Lung (tissue), 17 donors: ENCODE measurements at places on chromosomes 4 and X. TPM values are rescaled to one million over a fixed set of nuclear protein-coding genes. Genes with fewer than 3 reads are reported as not detected.

GRCh38 chr4:2991243-2991642, 27.9 kb downstream of the GRK4 start:
- H3K27ac ChIP-seq, result no peak overlapping the region
- H3K4me1 ChIP-seq, result no peaks in the 10 kb centered on the region
- no peak for DNase-seq
- no peaks in the 10 kb centered on the region for H3K27me3 ChIP-seq

DNA sequence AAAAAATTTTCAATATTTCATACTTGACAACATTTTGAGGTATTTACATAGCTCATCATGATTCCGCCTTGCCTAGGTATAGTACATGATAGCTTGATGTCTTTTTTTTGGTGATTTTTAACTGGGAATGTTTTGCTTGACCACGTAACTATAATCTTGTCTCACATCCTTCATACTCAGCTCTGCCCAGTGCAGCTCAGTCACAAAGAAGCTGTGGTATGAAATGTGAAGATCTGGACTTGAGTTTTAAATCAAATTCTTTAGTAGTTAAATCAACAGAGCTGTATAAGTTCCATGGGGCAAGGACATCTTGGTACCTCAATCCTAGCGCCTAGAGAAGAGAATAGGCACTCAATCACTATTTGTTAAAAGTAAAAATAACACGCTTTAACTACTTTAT, 276.3 kb upstream of the DKK2 start:
- H3K27ac ChIP-seq, result no peak overlapping the region
- H3K27me3 ChIP-seq, result no peaks in the 10 kb centered on the region
- H3K4me3 ChIP-seq, result no peak overlapping the region
- H3K4me1 ChIP-seq, result no peaks in the 10 kb centered on the region
- no peak for DNase-seq

GRCh38 chr4:125428832-125429231, 114.1 kb downstream of the FAT4 start:
- H3K27ac ChIP-seq, result no peak overlapping the region
- no peaks in the 10 kb centered on the region for H3K4me1 ChIP-seq
- no peaks in the 10 kb centered on the region for H3K27me3 ChIP-seq
- no peak for DNase-seq

DNA sequence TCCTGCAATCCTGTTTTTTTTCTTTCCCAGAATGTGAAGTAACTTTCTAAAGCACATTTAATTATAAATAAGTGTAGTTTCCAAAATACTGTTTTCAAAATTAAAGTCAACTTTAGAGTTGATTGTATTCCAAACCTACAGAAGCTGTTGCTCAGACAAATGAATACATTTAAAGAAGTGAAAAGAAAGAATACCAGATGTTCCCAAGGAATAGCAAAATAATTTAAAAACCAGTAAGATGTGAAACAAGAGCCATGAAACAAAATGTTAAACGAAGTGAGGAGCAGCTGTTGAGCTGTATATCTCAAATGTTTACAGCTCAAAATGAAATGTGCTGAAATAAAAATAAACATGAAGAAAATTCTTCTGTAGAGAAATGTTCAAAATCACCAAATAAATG, 627.4 kb upstream of the NDST4 start:
- peak; percentile 84 for DNase-seq
- H3K36me3 ChIP-seq, result no peaks in the 10 kb centered on the region
- H3K4me1 ChIP-seq, result no peaks in the 10 kb centered on the region
- no peak overlapping the region for H3K4me3 ChIP-seq
- no peak overlapping the region for H3K27ac ChIP-seq

DNA sequence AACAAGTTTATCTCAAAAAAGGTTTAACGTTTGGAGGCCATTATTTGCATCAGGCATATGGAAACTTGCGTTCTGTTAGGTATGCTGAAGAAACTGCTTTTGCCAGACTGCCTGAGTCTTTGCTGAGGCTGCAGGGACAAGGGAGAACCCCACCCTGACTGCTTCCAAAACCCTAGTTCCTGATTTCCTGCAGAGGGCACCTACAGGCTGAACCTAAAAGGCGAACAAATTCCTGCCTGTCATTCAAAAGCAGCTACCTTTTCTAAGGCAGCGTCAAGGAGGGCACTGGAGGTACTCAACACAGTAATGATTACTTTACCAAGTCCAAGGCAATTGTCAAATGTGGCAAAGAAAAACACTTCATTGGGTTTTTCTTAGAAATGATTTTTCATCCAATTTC, 578 bp upstream of the CORIN start:
- peak; percentile 11 for DNase-seq
- H3K36me3 ChIP-seq, result no peaks in the 10 kb centered on the region
- peak overlapping the region; percentile 54 for H3K27ac ChIP-seq
- H3K4me3 ChIP-seq, result no peak overlapping the region
- no peaks in the 10 kb centered on the region for H3K27me3 ChIP-seq

- no peak overlapping the region for H3K4me3 ChIP-seq
- no peaks in the 10 kb centered on the region for H3K4me1 ChIP-seq
- H3K36me3 ChIP-seq, result no peaks in the 10 kb centered on the region
- no peak for DNase-seq
- H3K27ac ChIP-seq, result no peak overlapping the region
These were observed 276.8 kb downstream of the ZNF674 start for GRCh38 chrX:46268412-46268811.

- no peaks in the 10 kb centered on the region for H3K36me3 ChIP-seq
- peaks cover 23% of the 10 kb centered on the region for H3K4me1 ChIP-seq
- H3K4me3 ChIP-seq, result peak overlapping the region; percentile 94
- peak overlapping the region; percentile 94 for H3K27ac ChIP-seq
- H3K27me3 ChIP-seq, result no peaks in the 10 kb centered on the region
These were observed 1.2 kb upstream of the TAPT1 start for GRCh38 chr4:16227462-16227868.

GRCh38 chr4:119870856-119871255, 195.8 kb downstream of the MAD2L1 start:
- no peaks in the 10 kb centered on the region for H3K27me3 ChIP-seq
- no peak overlapping the region for H3K27ac ChIP-seq
- no peak overlapping the region for H3K4me3 ChIP-seq

GRCh38 chrX:88244066-88244465, 503.0 kb upstream of the CPXCR1 start:
- DNase-seq, result no peak
- no peaks in the 10 kb centered on the region for H3K36me3 ChIP-seq
- no peaks in the 10 kb centered on the region for H3K27me3 ChIP-seq

- no peaks in the 10 kb centered on the region for H3K36me3 ChIP-seq
- no peak overlapping the region for H3K27ac ChIP-seq
- no peaks in the 10 kb centered on the region for H3K27me3 ChIP-seq
- no peak for DNase-seq
These were observed 6.7 kb upstream of the CD38 start for GRCh38 chr4:15771216-15772058.

Gene GAGE2A
- total RNA-seq, result 0.52 TPM

Gene SYTL5
- 0.83 TPM for total RNA-seq

Gene MYOZ2
- total RNA-seq, result 0.09 TPM

Gene MGARP
- 0.46 TPM for total RNA-seq
